Karpas-422 (cell line): ENCODE measurements at places on chromosomes 2 and 18. TPM values are rescaled to one million over a fixed set of nuclear protein-coding genes. Genes with fewer than 3 reads are reported as not detected.

- no peak for DNase-seq
Measured at GRCh38 chr2:189558516-189559272, 21.9 kb downstream of the SLC40A1 start.

DNA sequence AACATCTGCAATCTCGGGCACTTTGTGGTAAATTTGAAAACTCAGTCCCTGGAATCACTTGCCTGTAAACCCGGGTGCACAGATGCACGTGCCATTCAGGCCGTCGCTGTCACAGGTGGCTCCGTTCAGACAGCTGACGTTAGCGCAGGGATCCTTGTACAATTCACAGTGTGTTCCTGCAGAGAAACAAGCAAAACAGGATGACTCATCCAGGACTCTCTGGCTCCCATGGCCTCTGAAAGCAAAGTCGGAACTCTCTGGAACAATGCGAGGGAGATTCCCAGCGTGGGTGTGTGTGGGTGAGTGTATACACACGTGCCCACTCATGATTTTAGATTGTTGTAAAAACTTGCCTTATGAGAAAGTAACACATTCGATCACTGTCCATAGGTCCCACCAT lies 136.1 kb upstream of the PID1 start:
- DNase-seq = no peak

- no peak for DNase-seq
Measured at GRCh38 chr2:237694415-237695194, 67.2 kb downstream of the LRRFIP1 start.

- no peak for DNase-seq
Measured at GRCh38 chr2:240111253-240111652, 24.9 kb downstream of the COPS9 start.

DNA sequence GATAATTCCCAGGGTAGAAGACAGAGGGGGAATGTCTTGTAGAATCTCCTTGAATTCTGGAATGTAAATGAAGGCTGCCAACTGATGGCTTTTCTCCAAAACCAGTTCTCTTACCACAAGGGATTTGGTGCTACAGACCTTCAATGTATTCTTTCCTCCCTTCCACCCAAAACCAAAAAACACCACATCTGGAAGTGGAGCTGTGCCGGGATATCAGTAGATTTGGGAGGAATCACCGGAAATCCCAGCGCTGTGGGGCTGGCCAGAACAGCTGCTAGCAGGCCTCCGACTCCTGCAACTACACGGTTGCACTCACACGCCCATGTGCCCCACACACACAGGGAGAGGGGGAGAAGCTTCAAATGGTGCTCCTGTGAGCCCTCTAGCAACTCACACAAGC lies 45.7 kb downstream of the RPL31 start:
- no peak for DNase-seq

DNA sequence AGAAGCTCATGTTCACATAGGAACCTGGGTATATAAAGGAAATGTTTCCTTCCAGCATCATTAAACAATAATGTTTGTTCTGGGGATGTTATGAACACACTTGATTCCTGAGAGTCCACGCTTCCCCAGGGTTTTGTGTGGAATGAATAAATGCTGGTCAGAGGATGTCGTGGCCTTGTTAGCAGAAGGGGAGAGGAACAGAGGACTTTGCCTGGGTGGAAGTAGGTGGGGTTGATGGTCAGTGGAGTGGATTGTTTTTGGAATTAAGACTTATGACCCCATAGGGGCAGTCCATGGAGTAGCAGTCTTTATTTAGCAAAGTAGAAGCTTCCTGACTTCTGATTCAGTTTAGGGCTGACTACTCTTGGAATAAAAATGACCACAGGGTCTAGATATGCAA lies 139.6 kb downstream of the MYO1B start:
- DNase-seq = no peak

The KRTCAP3 gene
- total RNA-seq = 0.61 TPM in 1 of 2 replicates, not detected in the other

The GCG gene
- total RNA-seq = not detected in 2 replicates

The RAPGEF4 gene
- total RNA-seq = 0.47 and 0.97 TPM in 2 replicates

The BOK gene
- not detected in 2 replicates for total RNA-seq
